ENCODE measurements at places on chromosomes 4 and X.

GRCh38 chr4:102253860-102254259 is 91.4 kb downstream of the SLC39A8 start:
- DNase-seq, result no peak

GRCh38 chr4:66628146-66628545 is 917.2 kb downstream of the CENPC start:
- no peak for DNase-seq

- DNase-seq, result no peak
These were observed 32.3 kb downstream of the TRIM61 start for GRCh38 chr4:164945146-164945545.

DNA sequence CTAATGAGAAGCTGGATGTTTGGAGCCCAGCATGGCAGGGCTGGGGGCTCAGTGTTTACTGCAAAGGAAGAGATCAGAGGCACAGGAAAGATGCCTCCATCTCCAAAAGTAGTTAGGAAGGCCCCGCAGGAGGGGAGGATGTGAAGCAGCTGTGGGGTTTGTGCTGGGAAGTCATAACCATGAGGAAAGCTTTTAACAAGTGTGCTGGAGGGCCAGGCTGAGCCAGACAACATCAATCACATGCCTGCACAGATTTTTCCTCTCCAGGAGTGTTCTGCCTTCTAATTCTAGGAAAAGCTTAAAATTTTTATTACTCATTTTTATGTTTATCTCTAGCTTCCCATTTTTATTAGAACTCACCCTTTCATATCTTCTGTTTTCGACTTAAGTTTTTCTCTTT is 65.4 kb downstream of the GPR82 start:
- DNase-seq, result no peak

DNA sequence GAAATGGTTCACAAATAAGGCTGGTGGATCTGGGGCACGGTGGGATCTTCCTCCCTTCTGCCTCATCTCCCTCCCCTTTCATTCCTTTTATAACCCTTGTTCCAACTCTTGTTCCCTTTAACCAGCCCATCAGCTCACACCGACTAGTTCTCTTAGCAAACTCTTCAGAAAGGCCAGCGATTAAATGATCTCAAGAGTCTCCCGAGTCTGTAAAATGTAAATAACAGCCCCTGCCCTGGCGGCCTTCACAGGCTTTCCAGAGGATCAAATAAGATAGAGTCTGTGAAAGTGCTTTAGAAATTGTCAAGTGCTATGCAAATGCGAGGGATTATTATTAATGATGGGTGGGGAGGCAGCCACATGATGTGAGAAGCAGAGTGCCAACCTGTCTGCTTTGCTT is 27.1 kb downstream of the TSC22D3 start:
- no peak for DNase-seq

GRCh38 chr4:17763931-17764330 is 17.5 kb downstream of the FAM184B start:
- DNase-seq, result no peak

DNA sequence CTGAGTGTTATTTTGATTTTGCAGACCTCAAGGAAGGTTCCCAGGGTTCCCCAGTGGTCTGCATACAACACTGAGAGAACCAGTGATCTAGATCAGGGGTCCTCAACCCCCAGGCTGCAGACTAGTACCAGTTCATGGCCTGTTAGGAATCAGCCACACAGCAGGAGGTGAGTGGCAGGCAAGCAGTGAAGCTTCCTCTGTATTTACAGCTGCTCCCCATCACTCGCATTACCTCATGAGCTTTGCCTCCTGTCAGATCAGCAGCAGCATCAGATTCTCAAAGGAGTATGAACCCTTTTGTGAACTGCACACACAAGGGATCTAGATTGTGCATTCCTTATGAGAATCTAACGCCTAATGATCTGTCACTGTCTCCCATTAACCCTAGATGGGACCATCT is 28.5 kb downstream of the EDNRA start:
- no peak for DNase-seq

DNA sequence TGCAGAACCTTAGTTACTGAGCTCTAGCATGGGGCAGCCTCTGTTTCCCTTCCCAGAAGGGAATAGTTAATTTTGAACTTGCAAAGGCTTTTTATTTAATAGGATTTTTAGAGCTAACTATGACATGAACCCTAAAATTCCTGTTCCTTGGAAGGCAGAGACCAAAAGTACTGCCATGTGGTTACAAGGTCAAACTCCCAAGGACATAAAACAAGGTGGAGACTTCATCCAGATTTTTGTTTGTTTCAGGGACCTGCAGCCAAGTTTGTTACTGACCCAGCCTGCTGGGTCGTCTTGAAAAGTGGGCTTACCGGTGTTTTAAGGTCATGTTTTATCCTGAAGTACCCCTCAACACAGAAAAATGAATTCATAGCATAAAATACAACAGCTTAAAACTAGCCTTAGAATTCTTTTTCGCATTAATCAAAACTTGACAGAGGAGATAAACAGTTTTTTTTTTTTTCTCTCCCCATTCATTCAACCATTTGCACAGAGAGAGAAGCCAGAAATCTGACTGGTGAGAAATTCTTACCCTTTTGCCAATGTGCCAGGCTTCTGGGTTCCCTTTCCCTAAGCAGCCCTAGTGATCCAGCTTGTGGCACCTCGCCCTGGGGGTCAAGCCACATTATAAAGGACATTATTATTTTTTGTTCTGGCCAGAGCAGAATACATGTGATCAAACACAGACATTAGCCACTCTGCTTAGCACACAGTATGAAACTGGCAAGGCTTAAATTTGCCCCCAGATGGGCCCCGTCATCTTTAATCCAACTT is 21.5 kb upstream of the GRPEL1 start:
- no peak for DNase-seq

- no peak for DNase-seq
These were observed 616.7 kb upstream of the PCDH7 start for GRCh38 chr4:30103455-30103854.

DNA sequence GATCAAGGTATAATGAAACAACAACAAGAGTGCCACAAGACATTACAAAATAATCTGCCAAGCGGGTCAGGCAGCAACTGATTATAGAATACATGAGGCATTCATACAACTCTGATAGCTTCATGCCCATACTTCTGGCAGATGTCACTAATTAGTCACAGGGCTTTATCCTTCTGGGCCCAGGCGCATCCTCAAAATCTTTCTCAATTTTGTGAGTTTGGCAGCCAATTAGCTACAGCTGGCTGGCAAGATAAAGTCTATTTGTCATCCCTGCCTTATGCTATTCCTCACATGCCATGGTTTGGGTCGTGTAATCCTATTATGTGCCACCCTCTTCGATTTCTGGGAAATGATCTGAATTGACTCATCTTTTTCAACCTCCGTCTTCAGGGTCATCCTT is 254.3 kb downstream of the PACRGL start:
- DNase-seq, result no peak

DNA sequence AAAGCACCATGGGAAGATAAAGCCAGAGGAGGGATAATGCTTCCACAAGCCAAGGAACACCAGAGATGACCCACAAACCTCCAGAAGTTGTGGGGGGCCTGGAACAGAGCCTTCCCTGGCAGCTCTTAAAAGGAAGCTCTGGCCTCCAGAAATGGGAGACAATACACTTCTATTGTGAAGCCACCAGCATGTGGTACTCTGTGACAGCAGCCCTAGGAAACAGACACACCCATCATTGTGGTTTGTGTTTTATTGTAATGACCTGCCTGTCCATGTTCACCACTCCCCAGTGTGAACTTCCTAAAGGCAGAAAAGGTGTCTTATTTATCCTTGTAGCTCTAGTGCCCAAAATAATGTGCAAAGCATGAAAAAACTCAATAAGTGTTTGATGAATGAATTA is 264.1 kb upstream of the GATB start:
- no peak for DNase-seq

DNA sequence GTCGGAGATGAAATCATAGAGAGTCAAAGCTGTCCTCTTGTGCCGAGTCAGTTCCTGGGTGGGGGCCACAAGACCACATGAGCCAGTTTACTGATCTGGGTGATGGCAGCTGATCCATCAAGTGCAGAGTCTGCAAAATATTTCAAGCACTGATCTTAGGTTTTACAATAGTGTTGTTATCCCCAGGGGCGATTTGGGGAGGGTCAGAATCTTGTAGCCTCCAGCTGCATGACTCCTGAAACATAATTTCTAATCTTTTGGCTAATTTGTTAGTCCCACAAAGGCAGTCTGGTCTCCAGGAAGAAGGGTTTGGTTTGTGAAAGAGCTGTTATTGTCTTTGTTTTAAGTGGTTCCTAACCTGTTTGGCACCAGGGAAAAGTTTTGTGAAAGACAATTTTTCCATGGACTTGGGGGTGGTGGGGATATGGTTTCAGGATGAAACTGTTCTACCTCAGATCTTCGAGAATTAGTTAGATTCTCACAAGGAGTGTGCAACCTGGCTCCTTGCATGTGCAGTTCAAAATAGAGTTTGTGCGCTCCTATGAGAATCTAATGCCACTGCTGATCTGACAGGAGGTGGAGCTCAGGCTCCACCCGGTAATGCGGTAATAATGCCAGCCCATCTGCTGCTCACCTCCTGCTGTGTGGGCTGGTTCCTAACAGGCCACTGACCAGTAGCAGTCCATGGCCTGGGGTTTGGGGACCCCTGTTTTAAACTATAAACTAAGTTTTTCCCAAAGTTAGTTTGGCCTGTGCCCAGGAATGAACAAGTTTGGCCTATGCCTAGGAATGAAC is 29.2 kb downstream of the METAP1 start:
- no peak for DNase-seq

GRCh38 chr4:189121336-189121735 is 819.3 kb upstream of the FRG1 start:
- DNase-seq, result no peak

DNA sequence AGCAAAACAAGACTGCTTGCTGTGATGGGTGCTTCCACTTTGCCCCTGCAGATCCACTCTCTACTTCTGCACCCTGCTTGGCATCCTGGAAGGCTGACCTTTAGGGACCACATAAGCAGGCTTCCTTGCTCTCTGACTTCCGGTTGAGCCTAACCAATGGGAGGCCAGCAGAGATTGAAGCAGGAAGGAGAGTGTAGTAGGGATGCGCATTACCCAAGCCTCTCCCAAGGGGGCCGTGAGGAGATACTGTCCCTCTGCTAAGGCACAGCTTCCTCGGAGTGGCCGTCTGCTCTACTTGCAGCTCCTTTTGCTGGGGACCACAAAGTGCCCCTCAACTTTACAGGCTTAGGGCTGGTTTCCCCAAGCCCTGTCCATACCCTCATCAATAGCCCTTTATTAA is 624.3 kb upstream of the TENM3 start:
- no peak for DNase-seq

GRCh38 chr4:145299380-145300076 is 119.1 kb upstream of the OTUD4 start:
- DNase-seq, result peak; percentile 71

- DNase-seq, result no peak
These were observed 19.1 kb upstream of the ANTXR2 start for GRCh38 chr4:80092088-80092487.

DNA sequence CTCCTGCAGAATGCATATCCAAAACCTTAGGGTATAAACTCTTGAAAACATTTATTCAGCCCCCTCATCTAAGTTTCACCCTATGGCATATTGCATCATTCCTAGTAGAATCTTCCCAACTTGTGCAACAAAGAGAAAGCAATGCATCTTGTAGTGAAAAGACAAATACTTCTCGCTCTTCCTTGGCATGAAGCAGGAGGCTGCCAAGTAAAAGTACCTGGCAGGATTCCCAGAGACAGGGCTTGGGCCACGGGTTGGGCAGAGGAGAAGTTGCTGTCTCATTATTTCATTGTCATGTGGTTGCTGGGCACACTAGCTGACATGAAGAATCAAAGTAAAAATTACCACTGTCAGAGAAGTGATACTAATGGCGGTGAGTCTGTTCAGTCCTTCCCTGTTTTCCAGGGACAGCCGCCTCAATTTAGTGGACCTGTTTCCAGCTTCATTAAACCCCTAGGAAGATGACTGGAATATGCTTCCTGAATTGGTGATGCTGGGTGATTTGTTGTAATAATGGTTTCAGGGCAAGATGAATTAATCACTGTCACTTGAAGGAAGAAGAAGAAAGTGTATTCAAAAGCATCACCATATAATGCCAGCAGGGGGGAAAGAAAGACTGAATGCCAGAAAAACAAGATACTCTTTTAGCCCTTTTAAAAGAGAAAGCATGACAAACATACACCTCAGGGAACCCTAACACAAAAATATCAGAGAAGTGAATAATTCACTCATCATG is 380.5 kb upstream of the IGFBP7 start:
- DNase-seq, result peak; percentile 59

DNA sequence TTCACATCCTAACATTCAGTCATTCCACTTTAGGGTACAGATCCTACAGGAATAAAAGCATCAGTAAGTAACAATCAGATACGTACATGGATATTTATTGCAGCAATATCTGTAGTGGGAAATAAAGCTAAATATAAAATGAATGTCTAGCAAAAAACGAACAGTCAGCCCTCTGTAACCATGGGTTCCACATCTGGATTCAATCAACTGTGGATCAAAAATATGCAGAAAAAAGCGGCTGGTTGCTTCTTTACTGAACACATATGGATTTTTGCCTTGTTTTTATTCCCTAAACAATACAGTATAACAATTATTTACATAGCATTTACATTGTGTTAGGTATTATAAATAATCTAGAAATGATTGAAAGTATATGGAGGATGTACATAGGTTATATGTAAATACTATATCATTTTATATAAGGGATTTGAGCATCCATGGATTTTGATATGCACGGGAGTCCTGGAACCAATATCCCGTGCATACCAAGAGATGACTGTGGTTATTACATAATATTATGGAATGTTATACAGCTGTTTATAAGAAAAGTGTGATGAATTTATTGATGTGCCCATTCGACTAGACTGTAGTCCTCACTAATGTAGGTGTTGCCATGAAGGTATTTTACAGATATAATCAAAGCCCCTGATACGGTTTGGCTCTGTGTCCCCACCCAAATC is 132.8 kb downstream of the ARHGEF9 start:
- DNase-seq, result no peak

DNA sequence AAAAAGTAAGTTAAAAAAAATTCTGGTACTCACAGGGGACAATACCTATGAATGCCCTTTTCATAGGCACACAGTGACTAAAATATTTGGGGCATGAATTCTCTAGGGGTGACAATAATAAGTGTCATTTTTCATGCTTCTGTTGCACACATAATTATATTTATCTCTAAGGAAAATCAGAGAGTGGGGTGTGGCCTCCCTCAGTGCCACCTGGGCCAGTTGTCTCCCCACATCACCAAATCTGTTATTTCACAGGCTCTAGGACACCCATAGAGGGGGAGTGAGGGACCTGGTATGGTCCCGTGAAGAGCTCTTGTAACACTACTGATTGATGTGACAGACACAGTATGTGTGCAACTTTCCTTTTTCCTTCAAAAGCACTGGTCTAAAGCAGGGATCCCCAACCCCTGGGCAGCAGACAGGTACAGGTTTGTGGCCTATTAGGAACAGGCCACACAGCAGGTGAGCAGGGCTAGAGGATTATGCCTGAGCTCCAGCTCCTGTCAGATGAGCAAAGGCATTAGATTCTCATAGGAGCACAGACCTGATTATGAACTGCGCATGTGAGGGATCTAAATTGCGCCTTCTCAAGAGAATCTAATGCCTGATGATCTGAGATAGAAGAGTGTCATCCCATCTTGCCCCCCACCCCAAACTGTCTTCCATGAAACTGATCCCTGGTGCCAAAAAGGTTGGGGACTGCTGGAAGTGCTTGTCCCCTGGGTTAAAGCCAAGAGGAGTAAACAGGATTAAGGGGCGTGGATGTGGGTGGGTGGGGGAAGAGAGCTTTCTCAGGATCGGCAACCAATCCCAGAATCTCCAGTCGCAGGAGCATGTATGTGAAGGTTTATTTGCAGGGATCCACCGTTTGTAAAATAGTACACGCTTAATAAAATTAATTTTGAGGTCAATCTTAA is 856 bp downstream of the SLC9B1 start:
- peak; percentile 28 for DNase-seq

Data from urothelium cell line (cell line).